Dorsolateral prefrontal cortex (tissue), 122 donors: ENCODE measurements at places on chromosomes 3 and 15.

- DNase-seq, result no peak
These were observed 231.5 kb downstream of the EFHB start for GRCh38 chr3:19702416-19703078.

DNA sequence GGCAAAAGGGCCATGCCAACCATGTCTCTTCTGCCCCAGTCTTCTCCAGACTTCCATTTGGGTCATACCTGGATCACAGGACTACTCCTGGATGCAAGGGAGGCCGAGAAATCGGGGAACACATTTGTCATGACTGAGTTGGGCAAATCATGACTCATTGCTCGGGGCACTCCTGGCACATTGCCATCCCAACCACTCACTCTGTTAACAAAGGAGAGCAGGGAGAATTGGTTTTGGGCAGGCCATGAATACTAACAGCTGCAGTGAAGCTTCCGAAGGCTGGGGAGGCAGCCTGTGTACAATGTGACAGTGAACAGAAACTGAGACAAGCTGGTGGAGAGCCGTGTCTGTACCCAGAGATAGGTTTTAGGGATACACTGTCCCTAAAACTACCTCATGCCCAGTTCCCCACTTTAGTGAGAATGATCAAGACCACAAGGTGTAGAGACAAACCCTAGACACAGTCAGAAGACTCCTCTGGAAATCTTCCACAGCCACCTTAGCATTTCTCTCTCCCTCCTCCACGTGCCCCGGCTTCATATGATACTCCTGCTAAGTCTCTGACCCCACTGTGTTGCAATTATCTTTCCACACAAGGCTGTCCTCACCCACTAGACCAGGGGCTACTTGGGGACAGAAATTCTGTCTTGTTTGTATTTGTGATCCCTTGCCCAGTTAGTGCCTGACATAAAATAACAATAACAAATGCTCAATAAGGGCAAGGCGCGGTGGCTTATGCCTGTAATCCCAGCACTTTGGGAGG, 10.5 kb upstream of the BUB1B start:
- DNase-seq, result no peak

- no peak for DNase-seq
These were observed 54.8 kb downstream of the SRGAP3 start for GRCh38 chr3:9194509-9195184.

- no peak for DNase-seq
These were observed 203.0 kb downstream of the ARRDC4 start for GRCh38 chr15:98163319-98164045.

DNA sequence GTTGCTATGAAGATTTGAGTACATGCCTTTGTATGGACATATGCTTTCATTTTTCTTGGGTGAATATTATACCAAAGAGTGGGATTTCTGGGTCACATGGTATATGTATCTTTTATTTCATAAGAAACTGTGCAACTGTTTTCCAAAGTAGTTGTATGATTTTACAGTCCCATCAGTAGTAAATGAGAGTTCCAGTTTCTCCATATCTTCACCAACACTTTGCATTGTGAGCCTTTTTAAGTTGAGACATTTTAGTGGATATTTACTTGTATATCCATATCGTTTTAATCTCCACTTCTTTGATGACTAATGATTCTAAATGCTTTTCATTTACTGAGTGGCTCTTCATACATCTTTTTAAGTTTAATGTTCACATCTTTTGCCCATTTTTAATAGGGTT, 20.3 kb downstream of the MEF2A start:
- DNase-seq, result no peak

- no peak for DNase-seq
These were observed 338.9 kb upstream of the TRIM42 start for GRCh38 chr3:140338916-140339315.

GRCh38 chr3:64344721-64345207, 119.5 kb upstream of the PRICKLE2 start:
- DNase-seq, result no peak

GRCh38 chr3:131047582-131047981, 20.9 kb downstream of the NEK11 start:
- no peak for DNase-seq

- no peak for DNase-seq
These were observed 925.6 kb downstream of the FHIT start for GRCh38 chr3:60325610-60326170.
